Activated naive CD4-positive, alpha-beta T cell (primary cell): ENCODE measurements at places on chromosomes 12 and 14.

- DNase-seq = no peak
These were observed 404.1 kb downstream of the RAD51B start for GRCh38 chr14:68223631-68224030.

GRCh38 chr12:32859389-32859788 lies 37.2 kb downstream of the PKP2 start:
- DNase-seq = no peak

DNA sequence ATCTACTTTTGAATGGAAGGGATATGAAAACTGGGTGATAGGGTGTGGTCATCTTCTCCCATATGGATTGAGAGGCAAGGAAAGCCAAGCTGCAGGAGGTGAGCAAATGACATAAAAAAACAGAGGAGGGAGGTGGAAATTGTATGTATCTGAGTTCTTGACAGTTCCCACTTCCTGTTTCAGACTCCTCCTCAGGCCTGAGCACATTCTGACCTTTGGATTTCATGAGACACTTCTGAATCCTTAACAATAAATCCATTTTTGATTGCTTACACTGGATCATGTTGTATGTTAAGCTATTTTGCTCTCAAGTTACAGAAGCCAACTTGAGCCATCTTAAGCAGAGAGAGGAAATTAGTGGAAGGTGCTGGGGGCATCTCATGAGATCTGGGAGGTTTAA lies 11.6 kb upstream of the SRSF5 start:
- DNase-seq = no peak

- DNase-seq = no peak
These were observed 1.9 kb downstream of the FBRSL1 start for GRCh38 chr12:132491761-132492378.
